NCI-H510A treated with DMSO at 0.1 percent for 48 hours (cell line): ENCODE measurements at places on chromosomes 16 and 17.

GRCh38 chr17:29107933-29108822 lies 65.2 kb downstream of the PIPOX start:
- no peak for DNase-seq

- DNase-seq = no peak
Observed at GRCh38 chr17:76492123-76492988, 8.9 kb downstream of the RHBDF2 start.

DNA sequence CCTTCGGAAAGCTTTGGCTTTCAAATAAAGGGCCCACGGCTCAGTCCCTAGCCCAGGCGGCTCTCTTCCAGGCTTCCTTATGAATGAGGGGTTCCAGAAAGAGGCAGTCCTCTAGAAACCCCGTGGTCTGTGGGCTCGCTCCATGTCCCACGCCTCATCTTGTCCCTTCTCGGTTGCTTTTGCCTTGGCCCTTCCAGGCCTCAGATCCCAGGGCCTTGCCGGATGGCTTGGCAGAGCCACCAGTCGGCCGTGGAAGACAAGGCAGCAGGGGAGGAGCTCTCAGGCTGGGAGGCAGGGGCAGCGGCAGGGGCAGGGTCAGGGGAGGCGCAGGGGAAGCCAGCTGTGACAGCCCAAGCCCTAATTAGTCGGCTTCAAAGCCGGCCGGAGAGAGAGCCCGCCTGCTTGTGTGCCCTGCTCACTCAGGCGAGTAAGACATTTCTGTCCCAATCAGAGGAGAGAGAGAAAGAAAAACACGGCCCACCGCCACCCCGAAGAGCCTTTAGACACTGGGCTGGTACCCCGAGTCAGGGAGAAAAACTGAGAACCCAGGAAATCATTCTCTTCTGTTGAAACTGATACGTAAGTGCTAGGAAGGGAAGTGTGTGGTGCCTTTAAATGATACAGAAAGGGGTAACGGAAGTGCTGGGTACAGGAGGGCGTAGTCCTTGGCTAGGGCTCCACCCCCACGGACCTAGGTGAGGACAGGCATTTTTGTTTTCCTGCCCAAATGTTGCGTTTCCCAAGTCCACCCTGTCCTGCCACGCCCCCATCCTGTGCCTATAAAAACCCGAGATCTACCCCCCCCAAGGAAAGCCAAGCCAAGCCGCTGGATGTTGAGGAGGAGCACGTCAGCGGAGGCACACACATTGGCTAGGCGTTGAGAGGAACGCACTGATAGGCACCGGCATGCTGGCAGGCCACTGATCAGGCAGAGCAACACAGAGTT lies 27.8 kb upstream of the MEIOC start:
- DNase-seq = peak; percentile 91

- DNase-seq = peak; percentile 87
Observed at GRCh38 chr17:77076124-77076830, 64.5 kb upstream of the SEC14L1 start.

GRCh38 chr17:28973425-28973824 lies 22.1 kb upstream of the PHF12 start:
- peak; percentile 92 for DNase-seq

GRCh38 chr17:61399131-61400065 lies at the start of gene TBX2:
TSS of gene TBX2 (plus strand) at chr17:61399843. CDS start at chr17:61400177, 334 bp downstream.
- no peak for DNase-seq

DNA sequence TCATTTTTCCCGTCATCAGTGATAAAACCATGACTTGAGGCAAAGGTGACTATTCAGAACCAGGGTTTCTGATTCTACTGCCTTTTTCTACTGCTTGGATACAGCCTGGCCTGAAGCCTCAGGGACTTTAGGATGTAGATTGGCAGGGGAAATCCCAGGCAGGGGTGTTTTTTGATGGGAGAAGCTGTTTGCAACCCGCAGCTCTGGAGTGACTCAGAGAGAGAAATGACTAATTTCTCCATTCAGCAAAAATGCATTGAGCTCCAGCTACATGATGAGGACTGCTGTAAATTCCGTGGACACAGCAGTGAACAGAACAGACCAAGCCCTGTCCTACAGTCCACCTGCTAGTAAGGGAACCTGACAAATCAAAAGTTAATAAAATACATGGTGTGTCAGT lies 560.6 kb downstream of the CDH13 start:
- no peak for DNase-seq

- no peak for DNase-seq
Observed at GRCh38 chr16:3954411-3954921, 74.0 kb upstream of the CREBBP start.

- DNase-seq = no peak
Observed at GRCh38 chr16:28321700-28322411, 29.5 kb downstream of the SBK1 start.

GRCh38 chr16:49811644-49812334 lies 44.1 kb downstream of the ZNF423 start:
- no peak for DNase-seq

- DNase-seq = no peak
Observed at GRCh38 chr16:88773812-88774291, 11.2 kb downstream of the PIEZO1 start.

DNA sequence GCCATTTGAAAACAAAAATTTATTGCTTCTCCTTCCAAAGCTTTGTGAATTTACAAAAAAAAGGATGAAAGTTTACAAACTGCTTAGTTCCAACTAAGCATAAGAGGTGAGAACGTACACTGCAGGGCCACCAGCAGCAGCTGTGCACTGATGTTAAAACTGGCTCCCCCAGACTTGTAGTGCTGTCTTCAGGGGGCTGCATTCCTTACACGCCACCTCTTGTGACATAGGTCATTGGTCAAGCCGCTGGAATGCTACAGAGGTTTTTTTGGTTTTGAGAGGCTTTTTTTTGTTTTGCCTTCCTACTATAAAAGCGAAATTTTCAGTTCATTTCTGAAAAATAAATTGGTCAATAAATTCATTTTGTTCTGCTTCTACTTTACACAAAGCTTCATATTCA lies 6.9 kb downstream of the IFT20 start:
- DNase-seq = no peak

- no peak for DNase-seq
Observed at GRCh38 chr17:45789874-45790273, 5.8 kb downstream of the CRHR1 start.

- DNase-seq = no peak
Observed at GRCh38 chr16:4384509-4384942, 12.9 kb downstream of the VASN start.

DNA sequence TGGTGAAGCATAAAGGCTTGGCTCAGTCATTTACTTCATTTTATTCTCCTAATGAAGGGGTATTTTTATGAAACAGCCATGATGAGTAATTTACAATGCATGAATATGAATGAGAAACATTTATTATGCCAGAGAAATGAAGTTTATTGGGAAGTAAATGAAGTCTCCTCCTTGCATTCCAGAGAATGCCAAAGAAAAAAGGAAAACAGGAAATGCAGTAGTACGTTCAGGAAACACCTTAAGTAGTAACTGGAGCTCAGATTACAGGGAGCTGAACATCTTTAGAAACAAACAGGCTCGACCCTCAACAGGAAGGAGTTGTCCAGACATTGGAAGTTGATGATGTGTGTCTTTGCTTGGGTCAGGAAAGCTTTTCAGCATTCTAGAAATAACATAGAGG lies 4.6 kb downstream of the KRT34 start:
- no peak for DNase-seq

GRCh38 chr17:35359398-35359797 lies 14.0 kb downstream of the SLFN11 start:
- DNase-seq = no peak

DNA sequence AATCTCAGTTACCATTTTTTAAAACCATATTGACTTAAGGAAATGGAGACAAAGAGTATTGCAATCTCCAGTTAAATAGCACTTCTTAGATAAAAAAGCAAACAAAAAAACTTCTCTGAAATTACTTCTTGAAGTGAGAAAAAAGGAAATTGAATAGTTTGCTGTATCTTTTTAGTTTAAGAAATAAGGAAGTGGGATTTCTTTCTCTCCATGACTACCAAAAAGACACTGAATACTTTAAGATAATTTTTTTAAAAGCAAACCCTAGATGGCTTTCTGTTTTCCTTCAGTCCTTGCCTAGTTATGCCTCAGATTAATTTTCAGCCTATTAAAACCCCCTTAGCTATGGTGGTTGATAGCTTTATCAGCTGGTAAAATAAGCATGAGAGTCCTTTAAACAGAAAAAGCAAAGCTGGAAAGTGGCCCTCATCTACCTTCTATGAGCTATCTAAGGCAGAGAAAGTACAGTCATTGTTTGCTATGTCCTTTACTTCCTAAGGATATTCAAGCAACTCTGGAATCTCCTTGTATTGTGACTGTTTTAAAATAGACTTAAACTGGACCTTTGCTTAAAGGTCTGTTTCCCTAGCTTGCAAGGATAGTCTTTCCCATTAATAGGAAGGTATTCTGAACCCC lies 28.6 kb downstream of the TPPP3 start:
- DNase-seq = peak; percentile 5

DNA sequence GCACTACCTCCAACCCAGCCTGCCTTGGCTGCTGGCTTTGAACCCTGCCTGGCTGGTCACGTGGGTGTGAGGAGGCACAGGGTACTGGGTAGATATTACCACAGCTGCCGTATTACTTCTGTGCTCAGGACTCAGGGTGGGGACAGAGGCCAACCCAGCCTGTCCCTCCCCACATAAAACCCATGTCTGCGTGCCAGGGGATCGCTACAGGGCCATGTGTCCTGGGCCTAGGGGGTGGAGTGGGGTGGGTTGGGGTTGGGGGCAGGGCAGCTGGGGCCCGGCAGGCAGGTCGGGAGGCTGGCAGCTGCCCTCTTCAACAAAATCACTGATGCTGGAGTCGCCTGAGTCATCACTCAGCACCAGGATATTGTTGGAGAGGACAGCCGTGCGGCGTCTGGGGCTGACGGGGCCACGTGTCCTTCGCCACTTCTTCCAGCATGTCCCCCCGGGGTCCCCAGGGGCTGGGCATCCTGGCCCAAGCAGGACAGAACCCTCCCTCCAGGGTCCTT lies 39.7 kb upstream of the PVALEF start:
- DNase-seq = peak; percentile 50

- no peak for DNase-seq
Observed at GRCh38 chr16:79018650-79019429, 581.7 kb downstream of the MAF start.

- DNase-seq = no peak
Observed at GRCh38 chr17:72931635-72932034, 160.9 kb downstream of the SLC39A11 start.

- DNase-seq = no peak
Observed at GRCh38 chr17:14545156-14545906, 244.4 kb downstream of the HS3ST3B1 start.

GRCh38 chr17:77106874-77107358 lies 33.9 kb upstream of the SEC14L1 start:
- no peak for DNase-seq

- DNase-seq = no peak
Observed at GRCh38 chr17:9192010-9192409, 170.7 kb downstream of the NTN1 start.

DNA sequence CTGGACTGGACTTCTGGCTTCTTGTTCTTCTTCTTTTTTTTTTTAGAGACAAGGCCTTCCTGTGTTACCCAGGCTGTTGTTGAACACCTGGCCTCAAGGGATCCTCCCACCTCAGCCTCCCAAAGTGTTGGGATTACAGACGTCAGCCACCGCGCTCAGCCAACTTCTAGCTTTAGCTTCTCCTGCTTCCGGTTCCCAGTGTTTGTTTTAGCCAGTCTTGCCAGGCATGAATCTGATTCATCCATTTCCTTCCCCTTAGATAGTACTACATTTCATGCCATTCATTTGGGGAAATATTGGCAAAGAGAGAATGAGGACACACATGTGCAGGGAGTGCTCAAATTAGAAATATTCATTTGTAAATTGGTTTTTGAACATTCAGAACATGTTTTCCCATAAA lies 12.1 kb upstream of the NDUFAB1 start:
- DNase-seq = no peak

DNA sequence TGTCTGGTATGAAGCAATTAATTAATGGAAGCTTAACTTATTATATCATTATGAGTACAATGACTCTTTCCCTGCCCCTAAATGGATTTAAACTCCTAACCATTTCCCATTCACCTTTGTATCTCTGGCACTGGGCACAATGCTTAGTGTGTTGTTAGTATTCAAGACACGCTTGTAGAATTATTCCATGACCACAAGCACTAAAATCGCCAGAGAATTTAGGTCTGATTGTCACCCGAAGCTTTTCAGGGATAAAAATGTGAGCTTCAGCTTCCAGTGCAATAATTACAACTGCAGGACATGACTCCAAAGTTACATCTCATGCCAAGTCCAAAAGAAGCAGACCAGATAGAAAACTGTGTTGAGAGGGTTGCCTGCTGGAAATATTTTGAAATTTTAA lies 101.6 kb downstream of the CDH8 start:
- DNase-seq = no peak

GRCh38 chr17:17183744-17184143 lies 22.4 kb downstream of the PLD6 start:
- DNase-seq = no peak

DNA sequence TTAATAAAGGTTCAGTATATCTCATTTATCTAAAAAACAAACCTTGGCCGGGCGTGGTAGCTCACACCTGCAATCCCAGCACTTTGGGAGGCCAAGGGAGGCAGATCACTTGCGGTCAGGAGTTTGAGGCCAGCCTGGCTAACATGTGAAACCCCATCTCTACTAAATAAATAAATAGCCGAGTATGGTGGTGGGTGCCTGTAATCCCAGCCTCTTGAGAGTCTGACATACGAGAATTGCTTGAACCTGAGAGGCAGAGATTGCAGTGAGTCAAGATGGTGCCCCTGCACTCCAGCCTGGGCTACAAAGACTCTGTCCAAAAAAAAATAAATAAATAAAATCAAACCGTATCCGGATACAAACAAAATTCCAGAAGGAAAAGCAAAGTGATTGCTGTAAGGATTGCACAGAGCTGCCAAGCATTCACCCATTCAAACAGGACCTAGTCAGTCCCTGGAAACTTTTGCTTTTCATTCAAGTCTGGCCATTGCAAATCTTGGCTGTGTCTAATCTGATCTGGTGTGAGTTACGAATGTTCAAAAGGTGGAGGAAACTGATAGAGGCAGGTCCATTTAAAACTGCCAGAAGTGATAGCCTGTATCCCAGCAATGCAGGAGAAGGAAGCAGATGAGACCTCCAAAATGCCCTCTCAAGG lies 102.5 kb upstream of the CLEC3A start:
- DNase-seq = no peak

DNA sequence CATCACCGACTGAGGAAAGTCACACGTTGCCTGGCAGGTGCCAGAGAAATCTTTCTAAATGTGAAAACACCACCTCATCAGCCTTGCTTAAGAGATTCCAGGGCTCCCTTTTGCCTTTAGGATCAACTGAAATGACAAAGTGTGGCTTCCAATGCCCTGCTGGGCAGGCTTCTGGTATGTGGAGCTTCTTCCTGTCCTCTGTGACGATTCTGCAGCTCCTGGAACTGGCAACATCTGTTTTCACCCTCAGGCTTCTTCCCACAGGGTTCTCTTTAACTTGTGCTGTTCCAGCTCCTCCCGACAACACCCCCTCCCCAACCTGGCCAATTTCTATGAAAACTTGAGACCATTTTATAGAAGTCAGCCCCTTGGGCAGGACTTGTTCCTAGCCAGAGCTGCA lies 4.8 kb upstream of the ZDHHC1 start:
- no peak for DNase-seq
